ENCODE measurements at places on chromosomes 12 and 14.

DNA sequence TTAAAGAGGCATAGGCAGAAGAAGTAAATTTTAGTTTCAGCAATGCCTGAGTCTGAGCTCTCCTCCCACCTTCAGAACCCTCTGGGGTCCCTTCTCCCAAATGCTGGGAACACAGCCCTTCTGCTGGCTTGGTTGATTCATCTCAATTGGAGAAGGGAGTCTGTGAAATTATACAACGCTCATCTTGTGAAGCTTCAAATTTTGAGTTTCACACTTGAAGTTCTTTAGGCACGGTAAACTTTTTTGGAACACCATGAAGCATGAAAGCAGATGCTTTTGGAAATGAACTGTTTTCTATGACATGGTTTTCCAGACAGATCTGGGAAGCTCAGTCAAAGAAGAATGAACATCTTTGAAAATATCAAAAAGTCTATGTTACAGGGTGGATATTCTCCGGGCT lies 69.9 kb downstream of the TBK1 start:
- DNase-seq: no peak

GRCh38 chr14:76863724-76864407 lies 37.7 kb downstream of the LRRC74A start:
- no peak for DNase-seq

- DNase-seq: no peak
Measured at GRCh38 chr12:103998976-103999375, 33.3 kb downstream of the TDG start.

GRCh38 chr12:49893753-49894750 lies 9.6 kb downstream of the FAIM2 start:
- no peak for DNase-seq

GRCh38 chr14:48853159-48853558 lies 733.0 kb downstream of the RPS29 start:
- no peak for DNase-seq

DNA sequence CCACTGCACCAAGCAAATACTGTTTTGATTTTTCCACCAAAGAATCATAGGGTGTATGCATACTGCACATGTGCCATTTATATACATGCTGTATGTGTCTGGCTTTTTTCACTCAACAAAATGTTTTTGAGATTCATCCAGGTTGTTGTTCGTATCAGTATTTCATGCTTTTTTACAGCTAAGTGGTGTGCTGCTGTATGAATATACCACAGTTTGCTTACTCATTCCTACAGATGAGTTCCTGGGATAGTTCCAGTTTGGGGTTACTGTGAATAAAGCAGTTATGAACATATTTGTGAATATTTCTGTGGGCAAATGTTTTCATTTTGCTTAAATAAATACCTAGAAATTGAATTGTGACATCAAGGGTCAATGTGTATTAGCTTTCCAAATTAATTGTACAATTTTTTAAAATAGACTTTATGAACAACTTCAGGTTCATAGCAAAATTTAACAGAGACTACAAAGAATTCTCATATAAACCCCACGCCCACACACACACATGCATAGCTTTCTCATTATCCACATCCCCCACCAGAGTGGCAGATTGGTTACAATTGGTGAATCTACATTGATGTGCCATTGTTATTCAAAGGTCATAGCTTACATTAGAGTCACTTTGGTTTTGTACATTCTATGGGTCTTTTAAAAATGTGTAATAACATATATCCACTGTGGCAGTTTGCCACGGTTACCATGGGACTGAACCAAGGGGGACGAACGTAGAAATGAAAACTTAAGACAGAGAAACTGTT lies 6.9 kb upstream of the KRT6A start:
- DNase-seq: no peak

DNA sequence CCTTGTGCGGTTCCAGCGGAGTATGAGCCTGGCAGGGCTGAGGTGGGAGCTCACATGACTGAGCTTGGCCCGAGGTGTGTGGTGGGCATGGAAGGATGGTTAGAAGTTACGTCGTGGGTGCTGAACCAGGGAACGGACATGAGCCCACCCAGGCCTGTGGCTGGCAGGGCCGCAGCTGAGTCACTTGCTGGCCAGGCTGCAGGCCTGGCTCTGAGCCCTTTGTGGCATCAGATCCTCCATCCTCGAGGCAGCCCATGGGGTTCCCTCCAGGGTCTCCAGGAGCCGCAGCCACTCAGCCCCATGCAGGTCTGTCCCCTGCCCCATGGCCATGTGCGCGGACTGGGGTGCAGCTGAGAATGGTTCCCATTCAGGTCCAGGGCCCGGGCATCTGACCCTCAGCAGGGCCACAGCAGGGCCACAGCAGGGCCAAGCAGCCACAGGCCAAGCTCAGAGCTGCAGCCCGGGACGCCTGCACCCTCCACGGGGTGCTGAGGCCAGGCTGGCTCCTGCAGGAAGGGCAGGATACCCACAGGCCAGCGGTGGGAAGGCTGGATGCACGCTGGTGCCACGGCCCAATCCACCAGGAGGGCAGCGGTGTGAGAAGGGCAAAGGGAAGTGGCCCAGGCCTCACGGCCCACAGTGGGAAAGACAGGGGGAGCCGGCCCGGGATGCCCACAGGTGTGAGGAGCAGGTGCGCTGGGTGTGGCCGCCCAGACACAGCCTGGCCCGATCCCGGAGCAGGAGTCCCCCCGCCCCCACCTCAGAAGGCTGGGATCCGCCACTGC lies 26.3 kb upstream of the ULK1 start:
- DNase-seq: no peak

DNA sequence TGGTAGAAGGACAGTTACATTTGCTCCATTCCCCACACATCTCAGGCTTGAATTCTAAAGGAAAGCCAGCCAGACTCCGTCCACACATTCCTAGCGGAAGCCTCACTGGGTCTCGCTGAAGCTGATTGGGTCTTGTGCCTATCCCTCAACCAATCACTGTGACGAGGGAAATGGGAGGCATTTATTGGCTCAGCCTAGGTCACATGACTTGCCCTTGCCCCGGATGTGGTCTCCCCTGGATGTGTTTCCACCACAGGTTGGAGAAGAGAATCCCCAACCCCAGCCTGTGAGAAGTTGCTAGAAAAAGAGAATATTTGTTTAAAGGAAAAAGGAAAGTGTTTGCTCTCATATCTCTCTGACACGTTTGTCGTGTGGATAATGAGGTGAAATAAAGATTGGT lies 93.4 kb downstream of the C12orf75 start:
- DNase-seq: no peak
